ENCODE measurements at places on chromosomes 5 and 9.

GRCh38 chr5:88672644-88673252 is 210.2 kb downstream of the MEF2C start:
- DNase-seq: no peak

GRCh38 chr9:85425153-85425611 is 316.6 kb downstream of the AGTPBP1 start:
- no peak for DNase-seq

- no peak for DNase-seq
Observed at GRCh38 chr5:35804201-35804653, 52.5 kb upstream of the IL7R start.

DNA sequence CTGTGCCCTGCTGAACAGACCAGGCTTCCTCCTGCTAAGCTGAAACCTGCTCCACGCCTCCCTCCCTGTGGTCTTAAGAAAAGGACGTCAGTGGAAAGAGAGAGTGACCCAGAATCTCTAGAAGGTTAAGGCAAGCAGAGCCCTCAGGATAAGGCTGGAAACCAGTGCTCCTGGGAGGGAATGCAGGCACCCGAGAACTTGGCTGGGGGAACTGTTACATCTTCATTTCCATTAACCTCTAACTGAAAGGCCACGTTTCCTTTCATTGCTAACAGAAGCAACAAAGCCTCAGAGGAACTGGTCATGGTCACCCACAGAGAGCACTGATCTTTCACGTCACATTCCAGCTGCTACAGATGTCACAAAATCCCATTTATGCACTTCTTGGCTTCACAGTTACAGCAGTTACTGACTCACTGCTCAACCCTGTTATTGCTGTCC is 26.1 kb upstream of the AKNA start:
- no peak for DNase-seq

- no peak for DNase-seq
Observed at GRCh38 chr9:3359048-3359692, 166.6 kb downstream of the RFX3 start.

DNA sequence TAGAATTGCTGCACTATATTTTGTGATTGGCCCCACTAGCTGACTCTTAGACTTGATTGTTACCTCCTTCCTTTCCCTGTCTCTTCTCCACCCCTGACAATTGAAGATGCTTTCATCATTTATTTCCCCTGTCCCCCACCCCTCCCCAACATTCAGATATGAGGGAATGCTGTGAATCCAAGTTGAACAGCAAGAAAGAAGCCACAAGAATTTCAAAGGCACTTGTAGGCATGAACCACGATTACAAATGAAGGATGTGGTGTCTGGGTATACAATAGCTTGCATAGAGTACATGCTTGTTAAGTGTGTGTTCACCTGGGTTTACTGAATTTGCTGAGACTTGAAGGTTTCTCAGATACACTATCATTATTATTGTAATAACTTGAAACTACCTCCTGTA is 78.3 kb upstream of the TRIO start:
- DNase-seq: peak; percentile 56

DNA sequence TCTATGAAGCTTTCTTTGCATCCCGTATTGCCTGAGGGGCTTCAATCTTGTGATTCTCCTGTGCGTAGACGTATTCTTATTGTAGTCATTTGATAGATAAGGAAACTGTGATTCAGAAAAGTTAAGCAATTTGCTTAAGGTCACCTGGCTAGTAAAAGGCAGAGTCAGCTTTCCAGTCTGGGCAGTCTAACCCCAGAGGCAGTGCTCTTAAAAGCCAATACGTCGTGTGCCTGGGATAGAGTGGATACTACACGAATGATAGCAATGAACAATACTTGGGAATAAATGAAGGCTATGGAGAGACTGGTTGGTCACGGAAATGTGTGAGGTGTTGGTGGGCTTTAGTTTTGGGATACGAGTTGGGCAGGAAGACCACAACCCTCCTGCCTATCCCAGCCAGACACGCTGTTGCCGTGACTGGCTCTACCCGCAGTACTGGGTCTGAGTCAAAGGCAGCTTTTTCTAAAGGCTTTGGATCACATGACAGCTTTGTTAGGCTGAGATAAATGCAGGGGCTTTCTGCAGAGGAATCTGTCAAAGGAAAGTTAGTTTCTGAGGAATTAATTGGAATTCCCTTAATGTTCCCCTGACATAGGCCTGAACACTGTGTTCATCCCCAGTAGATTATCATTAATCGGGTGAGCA is 302.6 kb downstream of the KIF4B start:
- no peak for DNase-seq

DNA sequence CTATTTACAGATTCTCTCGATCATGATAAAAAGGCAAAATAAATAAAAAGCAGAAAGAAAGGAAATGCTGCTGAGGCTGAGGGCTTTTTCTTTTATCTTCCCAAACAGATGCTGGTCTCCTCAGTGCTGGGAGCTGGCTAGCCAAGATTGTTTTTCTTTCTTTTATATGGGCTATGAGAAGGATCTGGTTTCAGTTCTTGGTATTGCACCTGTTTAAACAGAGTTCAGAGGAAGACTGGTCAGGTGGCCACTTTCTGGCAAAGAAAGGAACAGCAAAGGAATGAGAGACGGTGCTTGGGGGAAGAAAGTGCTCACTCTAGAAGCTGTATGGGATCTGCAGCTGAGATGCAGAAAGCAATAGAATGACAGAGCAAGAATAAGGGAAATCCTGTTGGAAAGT is 88.9 kb downstream of the SLF1 start:
- no peak for DNase-seq

DNA sequence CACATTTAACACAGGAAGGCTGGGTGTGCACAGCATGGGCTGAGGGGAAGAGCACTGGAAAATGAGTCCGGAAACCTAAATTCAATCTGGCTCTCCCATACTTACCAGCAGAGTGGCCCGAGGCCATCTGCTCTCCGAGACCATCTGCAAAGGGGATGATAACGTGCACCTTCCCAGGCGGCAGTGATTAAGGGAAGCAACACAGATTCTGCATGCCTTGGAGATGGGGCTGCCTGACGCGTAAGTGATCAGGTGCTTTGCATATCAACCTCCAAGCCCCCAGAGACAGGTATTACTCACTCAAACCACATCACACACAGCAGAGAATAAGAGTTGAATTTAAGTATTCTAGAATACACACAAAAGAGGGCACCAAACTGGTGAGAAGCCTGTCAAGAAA is 9.1 kb downstream of the EPB41L4B start:
- no peak for DNase-seq

- peak; percentile 22 for DNase-seq
Observed at GRCh38 chr5:80466669-80467485, 21.0 kb upstream of the FAM151B start.

- DNase-seq: no peak
Observed at GRCh38 chr5:115992848-115993350, 30.6 kb downstream of the LVRN start.

- DNase-seq: no peak
Observed at GRCh38 chr5:177508837-177509236, 789 bp downstream of the DOK3 start.

DNA sequence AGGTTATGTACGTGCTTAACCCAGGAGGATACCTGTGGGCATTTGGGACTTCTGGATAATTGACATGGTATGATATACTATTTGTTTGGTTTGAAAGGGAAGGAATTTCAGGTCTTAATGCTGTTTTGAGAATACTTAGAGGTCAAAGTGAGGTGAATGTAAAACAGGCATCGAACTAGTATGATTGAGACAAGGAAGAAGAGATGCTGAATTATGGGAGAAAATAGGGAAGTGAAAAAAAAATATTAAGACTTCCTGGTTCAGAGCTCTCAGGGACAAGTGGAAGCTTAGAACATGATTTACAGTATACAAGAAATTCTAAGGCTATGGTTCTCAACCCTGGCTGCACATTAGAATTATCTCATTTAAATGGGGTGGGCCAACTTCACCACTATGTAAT is 115.3 kb downstream of the CD180 start:
- DNase-seq: no peak

GRCh38 chr5:50559955-50560354 is 106.5 kb upstream of the PARP8 start:
- no peak for DNase-seq

GRCh38 chr9:13427587-13427986 is 148.1 kb upstream of the MPDZ start:
- peak; percentile 27 for DNase-seq

DNA sequence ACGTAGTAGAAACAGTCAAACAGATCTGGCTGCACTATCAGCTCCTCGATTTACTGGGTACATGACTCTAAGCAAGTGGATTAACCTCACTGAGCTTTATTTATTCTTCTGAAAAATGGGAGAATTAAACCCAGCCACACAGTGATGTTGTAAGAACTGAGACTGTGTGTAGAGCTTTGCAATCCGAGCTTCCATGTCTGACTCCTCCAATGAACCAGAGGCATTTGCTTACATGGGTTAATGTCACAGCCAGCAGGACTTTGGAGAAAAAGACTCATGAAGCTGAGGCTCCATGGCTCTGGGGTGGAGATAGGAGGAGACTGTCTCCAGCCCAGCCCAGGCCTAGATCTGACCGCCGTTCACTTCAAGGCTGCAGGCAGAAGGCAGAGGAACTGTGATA is 201.3 kb downstream of the CDK5RAP2 start:
- DNase-seq: no peak

GRCh38 chr5:149239917-149240316 is 31.7 kb upstream of the AFAP1L1 start:
- no peak for DNase-seq

DNA sequence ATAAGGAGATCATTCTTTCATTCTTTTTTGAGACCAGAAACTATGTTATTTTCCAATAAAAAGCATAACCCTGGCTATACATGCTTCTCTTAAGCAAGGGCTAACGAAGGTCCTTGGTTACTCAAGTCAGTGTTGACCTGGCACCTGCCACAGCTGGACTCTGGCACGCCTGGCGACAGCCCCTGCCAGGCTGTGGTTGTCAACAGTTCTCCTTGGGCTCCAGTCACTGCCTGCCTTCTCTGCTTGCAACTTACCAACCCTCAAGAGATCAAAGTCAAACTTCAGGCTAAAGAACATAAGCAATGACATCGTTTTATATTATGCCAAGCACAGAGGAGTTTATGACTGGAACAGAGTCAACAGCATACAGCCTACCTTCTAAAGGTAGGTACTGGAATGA is 61.4 kb upstream of the TBC1D9B start:
- no peak for DNase-seq

GRCh38 chr5:39624268-39624886 is 199.6 kb upstream of the DAB2 start:
- no peak for DNase-seq

GRCh38 chr9:15187589-15187988 is 119.4 kb downstream of the TTC39B start:
- no peak for DNase-seq

- DNase-seq: no peak
Observed at GRCh38 chr9:133576031-133576874, 32.9 kb downstream of the FAM163B start.

GRCh38 chr5:3393122-3393919 is 202.3 kb upstream of the IRX1 start:
- DNase-seq: no peak

DNA sequence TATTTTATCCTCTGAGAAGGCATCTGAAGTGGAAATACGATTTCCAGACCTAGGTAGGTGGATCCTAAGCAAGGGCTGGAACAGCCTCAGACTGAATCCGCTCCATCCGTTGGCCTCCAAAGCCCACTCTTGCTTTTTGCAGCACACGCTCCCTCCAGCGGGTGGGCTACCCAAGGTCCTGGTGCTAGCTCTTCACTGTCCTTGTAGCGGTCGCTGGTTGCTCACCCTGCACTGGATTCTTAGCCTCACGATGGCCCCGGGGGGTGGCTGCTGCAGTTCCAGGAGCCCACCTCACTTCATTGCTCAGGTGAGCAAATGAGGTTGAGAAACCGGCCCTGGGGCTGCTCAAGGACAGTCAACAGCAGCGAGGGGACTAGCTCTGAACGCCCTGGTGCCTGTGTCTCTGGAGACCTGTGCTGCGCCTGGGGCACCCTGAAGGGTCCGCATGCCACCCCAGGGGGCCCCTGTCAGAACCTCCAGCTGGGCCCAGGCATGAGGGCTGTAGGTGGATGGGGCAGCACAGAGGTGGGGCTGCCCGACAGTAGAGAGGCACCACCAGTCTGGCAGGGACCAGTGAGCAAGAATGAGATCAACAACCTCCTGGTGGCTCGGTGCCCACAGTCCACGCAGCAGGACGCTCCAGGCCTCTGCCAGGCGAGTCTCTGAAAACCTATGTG is 4.3 kb downstream of the MGAT4B start:
- DNase-seq: no peak

GRCh38 chr9:95167998-95168397 is 149.5 kb downstream of the FANCC start:
- DNase-seq: peak; percentile 83

DNA sequence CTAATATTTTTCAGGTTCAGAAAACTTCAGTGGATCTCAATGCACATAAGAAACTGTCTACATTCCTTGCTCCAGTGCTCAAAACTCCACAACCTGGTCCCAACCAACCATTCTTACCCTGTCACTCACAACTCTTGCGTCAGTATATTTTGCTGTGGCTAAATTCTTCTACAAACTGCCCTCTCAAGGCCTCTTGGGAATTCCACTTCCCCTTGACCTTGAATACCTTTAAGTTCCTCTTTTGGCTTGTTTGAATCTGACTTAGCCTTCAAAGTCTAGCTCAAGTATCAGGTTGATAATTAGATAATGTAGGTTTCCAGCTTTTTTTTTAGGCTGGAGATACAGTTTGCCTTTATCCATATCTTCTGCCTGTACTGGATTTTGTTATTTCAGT is 128.3 kb downstream of the SLF1 start:
- no peak for DNase-seq

DNA sequence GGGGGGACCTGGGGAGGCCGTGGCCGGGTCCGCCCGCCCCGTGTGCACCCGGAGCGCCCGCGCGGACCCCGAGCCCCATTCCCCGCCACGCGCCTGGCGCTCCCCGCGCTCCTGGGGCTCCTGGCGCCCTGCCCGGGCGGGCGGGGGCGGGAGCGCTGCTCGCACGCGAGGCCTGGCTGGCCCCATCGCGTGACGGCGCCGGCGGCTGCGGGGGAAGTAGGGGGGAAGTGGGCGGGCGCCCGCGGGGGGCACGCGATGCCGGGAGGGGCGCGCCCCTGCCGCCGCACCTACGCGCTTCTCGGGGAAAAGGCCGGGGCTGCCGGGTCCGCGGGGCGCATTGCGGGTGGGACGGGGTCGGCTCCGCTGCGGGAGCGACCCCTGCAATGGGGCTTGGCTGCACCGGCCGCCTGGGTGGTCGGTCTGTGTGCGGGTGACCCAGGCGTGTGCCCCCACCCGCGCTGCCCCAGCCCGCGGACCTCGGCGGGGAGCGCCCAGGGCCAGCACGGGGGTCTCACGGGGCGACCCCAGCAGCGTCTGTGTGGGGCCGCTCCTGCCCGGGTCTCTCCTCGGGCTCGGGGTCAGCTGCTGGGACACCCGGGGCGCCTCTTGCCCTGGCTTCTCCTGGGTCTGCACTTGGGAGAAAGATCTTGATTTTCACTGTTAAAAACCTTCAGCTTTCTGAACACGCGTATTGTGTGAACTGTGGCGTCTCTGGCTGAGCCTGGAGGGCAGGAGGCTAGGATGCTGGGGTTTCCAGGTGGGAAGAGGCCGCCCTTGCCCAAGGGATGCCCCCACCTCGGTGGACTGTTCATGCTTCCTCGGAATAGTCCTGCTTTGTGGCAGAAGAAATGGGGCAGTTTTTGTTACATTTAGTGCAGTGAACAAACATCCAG is 52.4 kb downstream of the AHRR start:
- DNase-seq: peak; percentile 78

- no peak for DNase-seq
Observed at GRCh38 chr5:80822640-80823039, 137.5 kb upstream of the RASGRF2 start.

- peak; percentile 39 for DNase-seq
Observed at GRCh38 chr9:96875461-96876142, 21.3 kb upstream of the ZNF782 start.

GRCh38 chr9:118463419-118463818 is 759.2 kb downstream of the TLR4 start:
- DNase-seq: no peak

All from fibroblast of skin of left quadriceps (primary cell).